NCI-H187 treated with DMSO at 0.1 percent for 48 hours (cell line): ENCODE measurements at places on chromosomes 6 and 20.

- no peak for DNase-seq
These were observed 6.6 kb upstream of the BMP7 start for GRCh38 chr20:57272883-57273535.

- no peak for DNase-seq
These were observed 38.2 kb downstream of the C6orf132 start for GRCh38 chr6:42104095-42104803.

DNA sequence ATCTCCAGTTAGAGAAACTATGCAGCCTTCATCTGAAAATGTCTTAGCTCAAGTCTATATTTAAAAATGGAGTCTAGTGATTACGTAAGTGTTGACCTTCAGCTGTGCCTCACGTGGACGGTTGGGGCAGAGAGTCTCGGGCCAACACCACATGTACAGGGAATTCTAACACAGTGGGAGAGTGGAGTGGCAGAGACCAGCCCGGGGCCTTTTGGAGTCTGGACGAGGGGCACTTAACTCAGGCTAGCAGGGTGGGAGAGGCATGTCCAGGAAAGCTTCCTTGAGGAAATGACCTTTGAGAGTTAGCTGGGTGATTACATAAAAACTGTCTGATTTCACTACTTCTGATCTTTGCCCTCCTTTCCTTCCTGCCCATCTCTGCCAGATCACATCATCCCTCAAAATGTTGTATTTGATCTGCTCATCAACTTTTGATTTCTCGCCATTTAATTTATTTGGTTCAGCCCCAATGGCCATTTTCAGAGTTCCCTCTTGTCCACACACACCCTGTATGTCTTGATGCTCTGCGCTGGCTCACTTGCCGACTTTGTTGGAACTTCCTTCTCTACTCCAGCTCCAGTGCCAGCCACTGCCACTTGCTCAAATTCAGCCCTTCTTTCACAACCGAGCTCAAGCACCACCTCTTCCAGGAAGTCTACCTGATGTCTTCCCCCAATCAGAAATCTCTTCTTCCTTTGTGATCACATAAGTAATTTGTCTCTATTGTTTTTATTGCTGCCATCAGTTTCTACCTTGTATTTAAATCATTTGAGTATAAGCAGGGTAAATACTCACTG, 2.6 kb downstream of the ARMC2 start:
- no peak for DNase-seq

DNA sequence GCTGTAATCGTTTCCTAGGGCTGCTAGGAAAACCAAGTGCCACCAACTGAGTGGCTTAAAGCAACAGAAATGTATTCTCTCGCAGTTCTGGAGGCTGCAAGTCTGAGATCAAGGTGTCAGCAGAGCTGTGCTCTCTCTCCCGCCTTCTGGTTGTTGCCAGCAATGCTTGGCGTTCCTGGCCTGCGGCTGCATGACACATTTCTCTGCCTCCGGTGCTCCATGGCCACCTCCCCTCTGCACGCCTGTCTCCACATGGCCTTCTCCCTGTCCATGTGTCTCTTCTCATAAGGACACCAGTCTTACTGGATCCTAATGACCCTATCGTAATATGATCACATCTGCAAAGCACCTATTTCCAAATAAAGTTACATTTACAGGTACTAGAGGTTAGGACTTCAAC, 91.7 kb upstream of the AKAP12 start:
- DNase-seq: no peak

GRCh38 chr6:73702444-73702843, 6.4 kb downstream of the CD109 start:
- DNase-seq: no peak

DNA sequence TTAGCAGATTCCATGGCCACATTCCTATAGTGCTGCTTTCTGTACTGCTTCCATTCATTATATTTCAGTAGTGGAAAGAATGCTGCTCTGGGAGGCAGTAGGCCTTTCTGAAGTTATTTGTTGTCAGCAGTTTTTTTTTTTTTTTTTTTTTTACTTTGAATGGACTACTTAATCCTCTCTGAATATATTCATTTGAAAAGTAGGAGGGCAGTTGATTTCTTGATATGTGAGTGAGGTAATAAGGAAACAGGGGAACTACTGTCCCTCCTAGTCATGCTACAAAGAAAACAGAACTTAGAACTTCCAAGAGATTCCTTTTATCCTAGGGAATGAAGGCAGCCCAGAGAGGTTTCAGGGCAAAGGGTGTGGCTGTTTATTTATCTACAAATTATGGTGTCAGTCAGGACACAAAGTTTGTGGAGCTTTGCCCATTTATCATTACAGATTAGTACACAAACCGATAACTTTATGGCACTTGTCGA, 155.9 kb downstream of the JARID2 start:
- DNase-seq: no peak

- DNase-seq: no peak
These were observed 775 bp downstream of the PIGU start for GRCh38 chr20:34675993-34676641.

GRCh38 chr6:1657116-1657770, 47.5 kb downstream of the FOXC1 start:
- DNase-seq: no peak

GRCh38 chr6:166597711-166598440, 11.4 kb upstream of the RAMACL start:
- no peak for DNase-seq

GRCh38 chr20:44491635-44492395, 16.1 kb downstream of the TTPAL start:
- no peak for DNase-seq

DNA sequence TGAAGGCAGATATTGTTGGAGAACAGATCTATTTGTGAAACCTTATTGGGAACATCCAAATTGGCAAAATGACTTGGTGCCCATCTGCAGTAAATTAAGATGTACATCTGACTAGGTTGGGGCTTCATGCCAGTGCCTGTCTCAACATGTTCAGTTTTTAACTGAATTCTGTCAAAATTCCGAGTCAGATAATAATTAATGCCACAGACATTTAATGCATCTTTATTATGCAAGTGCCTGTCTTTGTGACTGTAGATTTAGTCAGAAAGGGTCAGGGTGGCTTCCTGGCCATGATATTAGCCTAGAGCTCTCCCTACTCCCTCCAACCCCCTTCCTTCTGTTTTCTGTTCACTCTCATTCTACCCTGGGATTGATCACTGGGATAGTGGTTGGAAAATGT, 199.3 kb upstream of the FLRT3 start:
- no peak for DNase-seq

DNA sequence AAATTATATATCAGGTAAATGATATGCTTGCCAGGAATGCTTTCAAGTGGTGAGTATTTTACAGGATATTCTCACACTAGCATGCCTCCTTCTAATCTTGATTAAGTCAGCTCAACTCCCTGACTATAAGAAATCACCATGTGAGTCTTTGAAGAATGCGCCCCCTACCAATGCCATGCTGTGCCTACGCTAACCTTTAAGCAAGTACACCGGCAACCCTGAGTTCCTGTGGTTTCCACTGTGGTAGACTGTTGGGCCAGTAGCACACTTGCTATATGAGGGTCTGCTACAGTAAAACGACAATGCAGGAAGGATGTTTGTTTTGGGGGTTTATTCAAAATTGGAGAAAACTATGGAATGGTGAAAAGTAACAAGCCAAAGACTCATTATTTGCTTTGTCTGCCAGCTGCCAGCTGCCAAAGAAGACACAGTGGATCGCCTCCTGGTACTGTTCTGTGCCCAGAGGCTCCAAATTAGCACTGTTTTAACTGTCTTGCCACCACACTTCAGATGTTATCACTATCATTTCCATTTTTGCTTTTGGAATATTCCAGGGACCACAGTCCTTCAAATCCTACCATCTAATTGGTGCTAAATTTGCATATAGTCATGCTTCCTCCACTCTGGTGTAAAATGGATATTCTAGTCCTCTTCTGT, 333.5 kb downstream of the RNGTT start:
- no peak for DNase-seq

DNA sequence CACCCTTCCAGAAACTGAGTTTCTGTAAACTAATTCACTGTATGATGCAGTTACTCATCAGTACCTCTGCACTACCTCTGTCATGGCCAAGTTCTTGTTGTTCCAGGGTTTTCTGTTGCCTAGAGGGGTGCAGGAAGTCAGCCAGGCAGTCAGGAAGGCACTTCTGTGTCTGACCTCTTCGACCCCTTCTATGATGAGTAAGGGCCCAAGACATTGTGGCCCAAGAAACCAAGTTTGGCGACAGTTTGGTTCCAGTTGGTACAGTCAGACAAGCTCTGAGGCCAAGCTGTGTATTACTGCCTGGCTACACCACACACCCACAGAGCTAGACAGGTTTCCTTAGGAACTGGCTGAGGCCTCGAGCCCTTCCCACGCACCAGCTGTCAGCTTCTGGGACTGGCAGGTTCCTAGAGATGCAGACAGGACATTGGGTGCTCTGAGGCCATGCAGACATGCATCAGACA, 41.2 kb downstream of the TRAF3IP2 start:
- DNase-seq: no peak

- DNase-seq: no peak
These were observed 59.7 kb downstream of the BANF2 start for GRCh38 chr20:17759449-17759848.

DNA sequence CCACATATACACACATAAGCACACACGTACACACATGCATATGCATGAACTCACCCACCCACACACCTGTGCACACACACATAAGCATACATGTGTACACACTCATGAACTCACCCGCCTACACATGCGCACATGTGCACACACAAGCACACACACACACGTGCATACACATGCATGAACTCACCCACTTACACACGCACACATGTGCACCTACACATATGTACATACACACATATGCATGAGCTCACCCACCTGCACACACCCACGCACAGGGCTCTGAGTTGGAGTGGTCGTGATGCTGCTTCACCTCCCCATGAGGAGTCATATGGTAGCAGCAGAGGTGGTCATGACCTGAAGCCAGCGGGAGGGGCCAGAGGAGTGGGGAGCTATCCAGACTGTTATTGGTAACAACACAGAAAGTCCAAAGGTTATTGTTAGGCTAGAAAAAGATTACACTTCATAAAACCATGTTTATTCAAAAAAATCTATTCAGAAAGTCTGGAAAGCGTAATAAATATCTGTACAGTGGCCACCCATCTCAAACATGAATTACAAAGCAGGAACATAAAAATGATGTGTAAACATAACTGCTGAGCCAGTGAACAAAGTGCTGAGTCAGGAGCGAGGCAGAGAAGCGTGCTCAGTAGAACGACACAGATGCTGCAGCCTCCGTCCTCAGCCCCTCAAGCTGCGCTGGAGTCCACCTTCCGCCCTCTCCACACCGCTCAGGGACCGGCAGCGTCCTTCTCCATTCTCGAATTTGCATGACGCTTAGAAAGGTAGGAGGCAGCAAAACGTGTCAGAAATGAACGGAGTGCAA, 26.4 kb upstream of the MPC1 start:
- no peak for DNase-seq

- DNase-seq: no peak
These were observed 191.9 kb downstream of the BCAS1 start for GRCh38 chr20:53878262-53879047.

DNA sequence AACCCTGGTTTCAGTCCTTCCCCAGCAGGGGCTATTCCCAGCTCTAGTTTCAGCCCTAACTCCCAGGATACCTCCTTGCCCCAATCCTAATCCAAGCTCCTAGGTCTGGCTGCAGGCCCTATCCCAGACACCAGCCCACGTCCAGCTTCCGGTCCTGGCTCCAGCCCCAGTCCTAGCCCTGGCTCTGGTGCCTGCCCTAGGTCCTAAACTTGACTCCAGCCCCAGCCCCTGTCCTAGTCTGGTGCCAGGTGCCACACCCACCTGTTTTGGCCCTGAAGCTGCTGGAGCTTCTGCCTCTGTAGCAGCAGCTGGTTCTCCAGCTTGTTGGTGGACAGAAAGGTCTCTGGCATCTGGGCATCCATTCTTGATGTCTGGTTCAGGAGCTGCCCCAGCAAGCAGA, 28.1 kb downstream of the ANGPT4 start:
- DNase-seq: no peak

DNA sequence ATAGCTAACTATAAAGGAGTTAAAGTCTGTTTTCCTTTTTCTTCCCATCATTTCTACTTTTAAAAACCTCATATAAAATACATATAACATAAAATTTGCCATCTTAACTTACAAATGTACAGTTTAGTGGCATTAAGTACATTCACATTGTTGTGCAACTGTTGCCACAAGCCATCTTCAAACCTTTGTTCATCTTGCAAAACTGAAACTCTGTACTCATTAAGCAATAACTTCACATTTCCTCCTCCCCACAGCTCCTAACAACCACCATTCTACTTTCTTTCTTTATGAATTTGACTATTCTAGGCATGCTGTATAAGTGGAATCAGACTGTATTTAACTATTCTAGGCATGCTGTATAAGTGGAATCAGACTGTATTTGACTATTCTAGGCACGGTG, 4.5 kb downstream of the CCDC170 start:
- no peak for DNase-seq

DNA sequence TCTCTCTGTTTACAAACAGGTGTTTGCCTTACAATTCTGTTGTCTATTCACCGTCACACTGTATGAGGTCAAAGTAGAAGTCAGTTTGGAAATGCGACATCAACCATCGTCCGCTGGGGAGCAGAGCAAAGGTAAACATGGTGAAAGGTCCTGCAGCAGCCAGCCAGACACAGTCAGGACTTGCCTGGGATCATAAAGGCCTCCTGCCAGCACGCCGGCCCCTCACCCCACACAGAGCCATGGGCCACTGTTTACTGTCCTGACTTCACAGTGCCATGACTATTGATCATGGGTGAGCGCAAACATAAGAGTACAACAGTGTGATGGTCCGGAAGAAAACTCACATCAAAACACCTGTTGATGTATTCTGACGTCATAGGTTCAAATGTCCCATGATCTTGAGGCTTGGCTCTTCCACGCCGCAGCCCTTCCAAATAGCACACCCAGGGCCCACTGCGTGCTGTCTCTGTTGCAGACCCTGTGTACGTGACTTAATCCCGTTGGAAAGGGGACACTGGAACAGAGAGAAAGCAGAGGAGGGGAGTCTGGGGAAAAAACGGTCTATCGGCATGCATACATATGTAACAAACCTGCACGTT, 16.9 kb upstream of the PPP1R3G start:
- no peak for DNase-seq

DNA sequence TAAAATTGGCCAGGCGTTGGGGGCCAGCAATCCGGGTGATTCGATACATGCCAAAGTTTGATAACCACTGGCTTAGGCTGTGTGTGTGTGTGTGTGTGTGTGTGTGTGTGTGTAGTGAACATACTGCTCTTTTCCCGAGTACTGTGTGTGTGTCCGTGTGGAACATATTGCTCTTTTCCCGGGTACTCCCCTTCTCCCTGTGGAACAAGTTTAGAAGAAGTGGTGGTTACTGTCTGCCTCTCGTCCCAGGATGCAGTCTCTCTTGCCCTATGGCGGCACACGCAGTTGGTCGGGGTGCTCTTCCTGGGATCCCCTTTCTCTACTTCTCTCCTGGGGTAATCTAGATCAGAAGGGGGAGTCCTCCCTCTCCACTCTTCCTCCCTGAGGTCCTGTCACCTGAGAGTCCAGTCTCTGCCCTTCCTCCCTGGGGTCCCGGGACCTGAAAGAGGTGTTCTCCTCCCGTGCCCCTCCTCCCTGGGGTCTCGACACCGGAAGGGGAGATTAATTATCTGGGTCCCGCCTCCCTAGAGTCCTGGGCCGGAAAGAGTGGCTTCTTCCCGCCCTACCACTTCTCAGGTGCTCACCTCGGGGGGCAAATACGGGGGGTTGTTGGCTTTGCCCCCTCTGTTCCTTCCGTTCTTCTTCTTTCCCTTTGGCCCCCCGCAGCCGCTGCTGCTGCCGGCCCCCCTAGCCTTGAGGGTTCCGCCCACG, 516 bp downstream of the GTPBP2 start:
- DNase-seq: no peak
